ENCODE measurements at places on chromosomes 1 and 21.

DNA sequence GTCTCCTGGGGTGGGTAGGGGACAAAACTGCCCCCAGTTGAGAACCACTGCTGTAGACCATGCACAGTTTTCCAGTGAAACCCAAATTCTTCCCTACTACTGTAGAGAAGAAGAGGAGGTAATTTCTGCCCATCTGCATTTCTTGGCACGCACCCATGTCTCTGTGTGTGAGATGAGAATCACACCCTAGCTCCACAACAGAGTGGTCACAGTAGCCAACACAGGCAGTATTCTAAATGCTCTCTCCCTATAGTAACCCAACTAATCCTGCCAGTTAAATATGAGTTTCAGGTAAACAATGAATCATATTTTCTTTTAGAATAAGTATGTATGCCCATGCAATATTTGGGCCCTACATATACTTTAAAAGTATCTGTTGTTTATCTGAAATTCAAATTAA is 1.2 kb upstream of the CAPN2 start:
- no peak for DNase-seq

GRCh38 chr1:152806576-152806975 is at the start of gene LCE1C:
Gene LCE1C (minus strand): TSS chr1:152806651. CDS start chr1:152805478, 1,173 bp downstream.
- DNase-seq, result no peak

GRCh38 chr1:55172687-55173086 is 42.5 kb downstream of the USP24 start:
- no peak for DNase-seq

GRCh38 chr21:26572702-26573381 is at the start of gene CYYR1:
Gene CYYR1 (minus strand): TSS chr21:26573286. CDS start chr21:26572940, 346 bp downstream.
- no peak for DNase-seq

GRCh38 chr1:171226747-171227370 is 21.4 kb upstream of the FMO1 start:
- peak; percentile 44 for DNase-seq

GRCh38 chr1:85582687-85583591 is 2.4 kb downstream of the CCN1 start:
- no peak for DNase-seq

- DNase-seq, result no peak
Measured at GRCh38 chr1:83985048-83985447, 13.9 kb downstream of the TTLL7 start.

DNA sequence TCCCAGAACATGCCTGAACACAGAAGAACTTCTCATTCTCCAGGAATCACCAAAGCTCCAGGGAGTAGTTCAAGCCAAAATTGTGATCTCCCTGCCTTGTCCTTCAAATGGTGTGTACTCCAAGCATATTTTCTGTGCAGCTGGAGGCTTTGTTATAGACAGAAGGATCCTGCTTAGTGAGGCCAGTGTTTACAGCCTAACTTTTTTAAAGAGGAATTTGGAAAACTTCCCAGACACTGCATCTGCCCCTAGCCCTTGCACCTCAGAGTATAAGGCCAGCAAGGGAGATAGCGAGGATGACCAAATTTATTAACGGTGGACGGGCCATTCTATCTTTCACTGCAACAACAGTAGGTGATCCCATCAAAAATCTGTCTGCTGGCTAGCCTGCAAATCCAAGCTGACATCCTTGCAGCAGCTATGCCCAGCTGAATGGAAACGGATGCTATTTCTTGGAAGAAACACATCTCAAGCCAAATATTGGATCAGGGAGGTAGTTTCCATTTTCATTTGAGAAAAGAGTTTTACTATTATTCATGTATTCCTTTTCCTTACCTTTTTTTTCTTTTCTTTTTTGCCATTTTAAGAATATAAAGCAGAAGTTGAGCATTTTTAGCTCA is 249.8 kb downstream of the USH2A start:
- no peak for DNase-seq

DNA sequence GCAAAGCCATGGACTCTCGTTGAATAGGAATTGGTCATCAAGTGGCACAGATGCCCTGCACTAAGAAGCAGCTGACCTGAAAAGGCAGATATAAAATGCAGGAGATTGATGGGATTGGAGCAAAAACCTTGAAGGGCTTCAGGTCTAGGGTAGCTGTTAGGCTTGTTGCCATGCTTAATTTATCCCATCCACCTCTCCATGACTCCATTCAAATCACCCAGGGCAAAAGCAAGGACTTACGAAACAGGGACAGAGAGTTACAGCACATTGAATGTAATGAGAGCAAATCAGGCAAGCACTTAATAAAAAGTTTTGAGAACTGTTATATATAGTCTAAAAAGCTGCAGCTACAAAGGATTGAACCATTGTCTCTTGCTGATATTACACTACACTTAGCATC is 298.2 kb upstream of the ESRRG start:
- no peak for DNase-seq

DNA sequence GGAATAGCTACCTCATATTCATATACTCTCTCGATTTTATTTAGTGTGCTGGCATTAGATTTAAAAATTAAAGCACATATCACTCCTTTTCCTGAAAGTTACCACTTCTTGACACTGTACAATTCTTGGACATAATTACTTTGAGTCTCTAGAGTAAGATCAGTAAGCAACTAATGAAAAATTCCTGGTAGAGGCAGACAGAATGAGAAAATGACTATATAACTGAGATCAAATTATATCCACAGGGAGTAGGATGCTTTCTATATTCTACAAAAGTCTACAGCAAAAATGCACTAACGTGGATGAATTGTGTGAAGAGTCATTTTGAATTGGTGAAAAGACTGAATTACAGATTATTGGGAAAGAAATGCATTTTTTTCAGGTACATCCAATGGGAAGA is 445.7 kb downstream of the PTBP2 start:
- DNase-seq, result no peak

Data from NCI-H345 (cell line).